ENCODE measurements at places on chromosomes 7 and 10.

- no peak for DNase-seq
These were observed 1110.4 kb downstream of the XPNPEP1 start for GRCh38 chr10:108812906-108813305.

DNA sequence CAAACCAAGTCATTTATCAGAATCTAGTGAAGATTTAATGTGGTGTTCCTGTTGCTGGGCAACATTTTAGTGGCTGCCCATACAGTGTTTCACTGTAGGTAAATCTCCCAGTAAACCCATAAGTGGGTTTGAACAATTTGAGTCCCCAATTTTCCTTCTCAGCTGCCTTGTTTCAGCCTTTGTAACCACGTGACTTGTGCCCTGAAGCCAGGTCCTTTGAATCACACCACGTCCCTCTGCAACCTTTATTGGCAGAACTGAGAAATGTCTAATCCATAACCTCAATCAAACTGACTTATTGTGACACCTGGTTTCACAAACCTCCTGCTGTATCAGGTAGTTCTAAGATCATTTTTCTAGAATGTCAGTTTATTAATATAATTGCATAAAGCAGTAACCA lies 30.1 kb downstream of the SND1 start:
- DNase-seq, result no peak

GRCh38 chr10:6999232-6999925 lies 411.5 kb downstream of the SFMBT2 start:
- no peak for DNase-seq

- no peak for DNase-seq
These were observed 45.1 kb upstream of the AUTS2 start for GRCh38 chr7:69553190-69553589.

DNA sequence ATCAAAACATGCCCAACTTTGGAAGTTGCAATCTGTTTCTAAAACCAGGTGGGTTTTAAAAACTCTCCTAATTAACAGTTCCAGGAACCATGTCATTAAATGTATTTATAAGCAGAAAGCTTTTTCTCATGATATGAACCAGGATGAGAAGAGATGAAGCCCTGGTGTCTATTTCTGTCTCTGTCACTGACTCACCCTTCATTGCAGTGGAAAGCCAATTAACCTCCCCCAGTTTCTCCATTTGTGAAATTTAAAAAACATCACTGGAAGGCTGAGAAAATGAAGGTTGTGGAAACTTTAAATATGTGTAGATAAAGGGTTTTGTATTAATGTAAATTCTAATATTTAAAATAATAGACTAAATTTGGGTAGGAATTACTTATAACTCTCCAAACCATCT lies 1088.0 kb downstream of the SORCS1 start:
- DNase-seq, result no peak

GRCh38 chr7:119594956-119595355 lies 678.0 kb upstream of the KCND2 start:
- DNase-seq, result no peak

Data from activated naive CD8-positive, alpha-beta T cell treated with anti-CD3 and anti-CD28 coated beads, Interleukin-2, amount 50 U/mL, for 16 hours (primary cell).